ENCODE measurements at places on chromosomes 13 and 19.

- peak; percentile 16 for DNase-seq
These were observed 23.4 kb downstream of the IPO5 start for GRCh38 chr13:97976610-97977521.

DNA sequence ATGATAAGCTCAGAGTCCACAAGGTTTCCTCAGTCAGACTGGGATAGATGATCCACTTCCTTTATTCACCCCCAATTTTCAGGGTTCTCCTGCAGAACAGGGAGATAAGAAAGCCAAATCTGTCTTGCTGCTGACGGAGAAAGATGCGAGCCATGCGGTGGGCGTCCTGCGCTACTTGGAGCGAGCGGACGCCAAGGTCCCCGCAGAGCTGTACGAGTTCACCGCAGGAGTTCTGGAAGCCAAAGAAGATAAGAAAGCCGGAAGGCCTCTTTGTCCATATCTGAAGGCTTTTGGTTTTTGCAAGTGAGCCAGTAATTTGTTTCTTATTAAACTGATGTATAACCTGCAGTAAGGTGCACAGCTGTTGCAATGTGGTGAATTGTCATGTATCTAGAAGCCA lies 66.7 kb downstream of the SLC7A9 start:
- no peak for DNase-seq

DNA sequence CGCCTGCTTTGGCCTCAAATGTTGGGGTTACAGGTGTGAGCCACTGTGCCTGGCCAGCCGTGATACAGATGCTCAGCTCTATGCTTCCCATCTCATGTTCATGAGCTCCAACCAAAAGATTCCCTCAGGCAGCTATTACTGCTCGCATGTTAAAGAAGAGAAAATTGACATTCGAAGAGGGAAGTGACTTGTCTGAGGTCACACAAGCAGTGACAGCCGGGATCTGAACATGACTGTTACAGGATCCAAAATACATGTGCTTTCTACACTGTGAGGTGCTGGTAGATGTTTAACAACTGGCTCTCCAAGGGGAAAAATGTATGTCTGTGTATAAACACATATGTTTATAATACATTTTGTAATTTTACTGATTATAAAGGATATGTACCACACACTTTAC lies 11.3 kb downstream of the FPR1 start:
- no peak for DNase-seq

- DNase-seq: no peak
These were observed 62.0 kb upstream of the PCDH20 start for GRCh38 chr13:61477619-61478018.

- DNase-seq: peak; percentile 34
These were observed 23.4 kb downstream of the CEBPG start for GRCh38 chr19:33396701-33397535.

DNA sequence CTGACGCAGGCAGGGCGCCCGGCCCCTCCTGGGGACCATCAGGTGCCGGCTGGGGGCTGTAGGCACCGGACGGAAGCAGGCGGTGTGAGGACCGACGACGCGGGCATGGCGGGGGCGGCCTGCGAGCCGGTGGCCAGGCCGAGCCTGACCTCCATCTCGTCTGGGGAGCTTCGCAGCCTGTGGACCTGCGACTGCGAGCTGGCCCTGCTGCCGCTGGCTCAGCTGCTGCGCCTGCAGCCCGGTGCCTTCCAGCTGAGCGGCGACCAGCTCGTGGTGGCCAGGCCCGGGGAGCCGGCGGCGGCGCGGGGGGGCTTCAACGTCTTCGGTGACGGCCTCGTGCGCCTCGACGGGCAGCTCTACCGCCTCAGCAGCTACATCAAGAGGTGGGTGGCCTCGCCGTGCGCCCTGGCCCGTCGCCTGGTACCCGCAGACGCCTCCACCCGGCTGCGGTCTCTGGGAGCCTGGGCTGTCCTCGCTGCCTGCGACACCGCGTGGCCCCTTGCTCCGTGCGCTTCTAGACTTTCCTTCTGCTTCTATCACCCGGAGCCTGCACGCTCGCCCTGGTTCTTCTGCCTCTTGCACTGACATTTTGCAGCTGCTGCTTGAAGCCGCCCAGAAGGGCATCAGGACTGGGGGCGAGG lies 460 bp downstream of the MEDAG start:
- DNase-seq: peak; percentile 28

DNA sequence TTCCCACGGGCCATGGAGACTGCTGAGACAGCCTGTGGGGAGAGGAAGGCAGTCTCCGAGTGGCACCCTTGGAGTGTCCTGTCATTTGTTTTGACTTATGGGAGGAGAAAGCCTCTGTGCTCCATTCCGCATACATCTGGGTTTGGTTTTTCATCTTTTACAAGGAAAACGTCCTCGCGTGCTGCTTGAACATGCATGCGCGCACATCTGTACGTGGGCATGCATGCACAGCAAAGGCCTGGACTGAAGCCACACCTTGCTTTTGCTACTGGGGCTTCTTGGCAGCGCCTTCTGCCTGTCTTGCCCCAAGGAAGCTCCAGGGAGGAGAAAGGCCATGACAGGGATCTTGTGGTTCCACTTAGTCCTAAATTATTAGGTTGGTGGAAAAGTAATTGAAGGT lies 44.0 kb downstream of the SUGP2 start:
- DNase-seq: no peak

GRCh38 chr19:7605490-7606222 lies 10.0 kb downstream of the CAMSAP3 start:
- peak; percentile 16 for DNase-seq

- DNase-seq: peak; percentile 59
These were observed 103.7 kb upstream of the EDNRB start for GRCh38 chr13:78022164-78022877.

Data from fibroblast of skin of right biceps (primary cell).